ENCODE measurements at places on chromosomes 11 and 22.

DNA sequence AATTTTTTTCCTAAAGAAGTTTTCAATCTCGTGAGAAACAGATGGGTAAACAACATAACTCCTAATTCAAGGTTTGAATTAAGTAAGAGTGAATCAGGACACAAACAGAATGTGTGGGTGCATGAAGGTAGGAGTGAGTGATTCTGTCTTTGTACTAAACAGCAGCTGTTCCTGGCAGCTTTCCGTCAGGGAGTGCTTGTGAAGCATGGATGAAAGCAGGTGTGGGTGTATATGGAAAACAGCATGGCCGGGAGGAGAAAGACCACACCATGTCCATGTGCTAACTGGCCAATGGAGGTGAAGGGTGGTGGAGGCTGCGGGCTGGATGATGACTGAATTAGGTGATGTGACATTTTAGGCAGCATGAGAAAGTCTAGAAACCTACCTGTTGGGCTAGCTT, 49.6 kb downstream of the BARX2 start:
- DNase-seq, result no peak

- no peak for DNase-seq
Measured at GRCh38 chr22:48365386-48365785, 1462.3 kb downstream of the BRD1 start.

DNA sequence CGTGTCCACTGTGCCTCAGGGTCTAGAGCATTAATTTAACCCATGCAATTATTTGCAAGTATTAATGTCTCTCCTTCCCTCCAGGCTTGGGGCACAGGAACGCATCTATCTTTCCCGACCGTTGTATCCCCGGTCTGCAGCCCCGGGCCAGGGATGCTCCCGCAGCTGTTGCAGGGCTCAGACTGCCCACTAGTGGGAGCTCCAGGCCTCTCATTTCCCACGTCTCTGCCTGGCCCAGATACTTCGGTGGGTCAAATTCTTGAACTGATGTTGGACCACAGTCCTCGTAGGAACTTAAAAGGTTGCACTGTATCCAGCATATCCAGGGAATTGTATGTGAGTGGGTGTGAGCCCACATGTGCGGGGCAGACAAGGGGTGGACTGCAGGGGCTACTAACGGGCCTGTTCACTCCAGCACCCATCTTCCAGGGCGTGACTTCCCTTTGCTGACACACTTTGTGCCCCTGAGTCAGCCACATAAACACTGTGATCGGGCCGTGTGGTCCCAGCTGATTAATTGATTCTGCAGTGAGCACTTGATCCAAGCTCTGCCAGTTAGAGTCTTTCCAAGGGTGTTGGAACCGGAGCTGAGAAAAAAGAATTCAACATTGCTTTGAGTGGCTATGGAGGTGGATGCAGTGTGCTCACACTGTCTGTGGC, 451.3 kb downstream of the TBC1D22A start:
- peak; percentile 32 for DNase-seq

- DNase-seq, result no peak
Measured at GRCh38 chr11:69100454-69101114, 51.9 kb downstream of the TPCN2 start.

GRCh38 chr11:96097844-96098421, 174.0 kb upstream of the MTMR2 start:
- no peak for DNase-seq

DNA sequence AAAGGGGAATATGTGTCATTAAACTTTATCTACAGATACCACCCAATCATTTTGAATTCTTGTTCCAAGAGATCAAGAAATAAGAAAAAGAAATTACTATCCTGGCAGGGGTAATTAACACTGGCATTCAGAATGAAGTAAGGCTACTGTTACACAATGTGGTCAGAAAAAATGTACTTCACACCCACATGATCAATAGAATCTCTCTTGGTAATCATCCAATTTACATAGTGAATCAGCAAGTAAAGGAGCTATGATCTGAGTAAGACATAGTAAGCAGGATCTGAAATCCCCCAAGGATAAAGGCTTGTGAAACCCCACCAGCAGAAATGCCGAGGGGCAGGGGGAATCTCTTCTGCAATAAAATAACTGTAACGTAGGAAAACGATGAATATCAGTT, 466.5 kb downstream of the FAM181B start:
- no peak for DNase-seq

GRCh38 chr11:96736601-96737000, 346.8 kb downstream of the JRKL start:
- DNase-seq, result no peak

- DNase-seq, result peak; percentile 86
Measured at GRCh38 chr11:126282736-126283591, at the start of gene TIRAP. TIRAP (plus strand) TSS chr11:126283093; CDS start chr11:126290895, 7,802 bp downstream.

GRCh38 chr11:69894648-69895047, 75.4 kb upstream of the FGF3 start:
- DNase-seq, result no peak

GRCh38 chr11:92357344-92357743, 132.7 kb downstream of the FAT3 start:
- no peak for DNase-seq

DNA sequence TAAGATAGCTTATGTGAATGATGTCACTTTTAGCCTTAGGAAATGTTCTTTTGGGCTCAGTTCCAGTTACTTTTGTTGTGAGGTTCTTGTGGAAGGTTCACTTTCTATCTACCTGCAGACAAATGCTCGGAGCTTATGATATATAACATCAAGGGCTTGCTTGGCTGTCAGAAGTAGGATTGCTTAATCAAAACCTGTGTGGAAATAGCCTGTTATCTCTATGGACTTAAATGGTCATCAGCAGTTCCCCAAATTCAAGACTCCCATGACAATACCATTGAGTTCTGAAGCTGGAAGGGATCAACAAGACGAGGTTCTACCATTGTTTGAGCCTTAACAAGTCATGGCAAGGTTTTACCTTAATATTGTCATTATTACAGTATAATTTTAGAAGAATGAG, 43.8 kb downstream of the FLI1 start:
- no peak for DNase-seq

GRCh38 chr22:49305214-49305965, 522.3 kb downstream of the BRD1 start:
- peak; percentile 41 for DNase-seq

Measured in psoas muscle (tissue), 8 donors.